ENCODE measurements at places on chromosomes 4 and X.

GRCh38 chrX:8845469-8845868, 44.3 kb upstream of the FAM9A start:
- DNase-seq: no peak

GRCh38 chrX:112646651-112647050, 33.1 kb downstream of the LHFPL1 start:
- no peak for DNase-seq

- DNase-seq: no peak
Measured at GRCh38 chr4:122508083-122508482, 51.6 kb upstream of the IL2 start.

DNA sequence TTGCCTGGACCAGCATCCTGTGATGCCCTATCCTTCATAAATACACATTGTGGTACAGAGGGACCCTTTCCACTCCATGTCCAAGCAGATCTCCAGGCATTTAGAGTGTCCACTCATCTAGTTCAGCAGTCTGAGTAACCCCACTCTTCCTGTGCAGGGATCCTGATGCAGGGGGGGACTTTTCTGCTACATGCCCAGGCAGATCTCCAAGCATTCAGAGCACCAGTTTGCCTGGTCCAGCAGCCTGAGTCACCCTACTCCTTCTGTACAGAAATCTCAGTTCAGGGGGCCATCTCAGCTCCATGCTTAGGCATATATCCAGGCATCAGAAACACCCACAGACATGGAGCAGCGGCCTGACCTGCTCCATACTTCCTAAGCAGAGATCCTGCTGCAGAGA, 1089.8 kb downstream of the FAT4 start:
- no peak for DNase-seq

DNA sequence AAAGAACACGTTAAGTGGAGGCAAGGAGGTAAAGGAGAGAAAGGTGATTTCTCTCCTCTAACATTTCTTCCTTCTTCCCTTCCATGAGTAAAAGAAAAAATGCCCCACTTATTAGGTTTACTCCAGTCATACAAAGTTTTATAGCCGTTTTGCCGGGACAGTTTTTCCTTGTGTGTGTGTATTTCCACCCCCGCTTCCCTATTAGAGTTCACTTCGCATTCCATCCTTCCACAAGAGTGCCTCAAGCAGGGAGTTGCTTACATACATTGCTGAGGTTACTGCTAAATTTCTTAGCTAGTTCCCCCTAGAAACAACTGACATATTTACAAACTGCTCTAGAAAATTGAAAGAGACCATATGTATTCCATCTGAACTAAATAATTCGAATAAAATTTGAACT, 45.2 kb upstream of the BMP15 start:
- no peak for DNase-seq

- no peak for DNase-seq
Measured at GRCh38 chr4:186172546-186172945, 18.8 kb upstream of the CYP4V2 start.

GRCh38 chr4:177108708-177109107, 201.0 kb upstream of the NEIL3 start:
- no peak for DNase-seq

- no peak for DNase-seq
Measured at GRCh38 chr4:187493661-187494060, 501.9 kb upstream of the ZFP42 start.

GRCh38 chr4:122633211-122633610, 12.3 kb upstream of the IL21 start:
- peak; percentile 19 for DNase-seq

GRCh38 chr4:8252301-8253173, 17.0 kb upstream of the HTRA3 start:
- no peak for DNase-seq

DNA sequence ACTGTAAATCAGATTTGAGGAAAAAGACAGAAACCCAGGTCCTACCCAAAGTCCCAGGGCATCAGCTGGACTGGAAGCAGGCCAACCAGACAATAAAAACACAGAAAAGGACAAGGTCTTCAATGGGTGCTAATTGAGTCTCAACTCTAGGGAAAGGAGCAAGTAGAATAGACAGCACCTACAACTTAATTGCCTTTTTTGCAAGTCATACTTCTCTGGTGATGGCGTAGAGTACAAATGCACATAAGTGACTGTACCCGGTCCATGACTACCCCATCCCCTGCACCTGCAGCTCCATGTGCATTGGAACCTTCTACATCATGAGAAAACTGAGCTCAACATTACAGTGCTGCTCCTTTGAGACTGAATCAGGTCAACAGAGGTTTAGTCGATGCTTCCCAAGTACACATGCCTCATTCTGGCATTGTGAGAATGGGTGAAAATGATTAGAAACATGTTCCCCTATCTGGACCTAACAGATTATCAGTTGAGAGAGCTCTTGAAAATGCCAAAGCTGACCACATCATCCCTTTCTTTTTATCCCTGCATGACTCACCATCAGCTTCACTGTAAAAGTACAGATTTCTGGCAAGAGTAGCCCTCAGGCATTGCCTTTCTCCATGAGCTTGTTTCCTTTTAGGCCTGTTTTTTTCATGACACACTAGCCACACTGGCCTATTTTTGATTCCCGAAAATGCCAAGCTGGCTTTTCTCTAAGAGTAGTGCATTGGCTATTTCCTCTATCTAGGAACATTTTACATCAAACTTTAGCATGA, 298.3 kb downstream of the HS3ST1 start:
- DNase-seq: no peak

DNA sequence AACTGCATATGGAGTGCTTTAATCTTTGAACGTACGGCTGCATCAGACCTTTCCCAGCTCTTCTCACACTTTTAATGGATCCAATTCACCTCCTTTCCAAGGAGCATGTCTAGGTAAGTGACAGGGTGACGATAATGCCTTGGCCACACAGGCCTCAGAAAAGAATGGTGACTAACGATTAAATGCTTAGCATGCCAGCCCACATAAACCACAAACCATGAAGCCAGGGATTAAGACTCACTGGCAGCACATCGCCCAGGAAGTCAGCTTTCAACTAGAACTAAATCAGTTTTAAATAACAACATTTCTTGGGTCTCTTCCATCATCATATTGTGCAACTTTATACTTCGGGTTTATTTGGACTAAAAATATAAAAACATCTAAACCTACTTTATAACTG, 28.7 kb downstream of the INPP4B start:
- DNase-seq: peak; percentile 16

DNA sequence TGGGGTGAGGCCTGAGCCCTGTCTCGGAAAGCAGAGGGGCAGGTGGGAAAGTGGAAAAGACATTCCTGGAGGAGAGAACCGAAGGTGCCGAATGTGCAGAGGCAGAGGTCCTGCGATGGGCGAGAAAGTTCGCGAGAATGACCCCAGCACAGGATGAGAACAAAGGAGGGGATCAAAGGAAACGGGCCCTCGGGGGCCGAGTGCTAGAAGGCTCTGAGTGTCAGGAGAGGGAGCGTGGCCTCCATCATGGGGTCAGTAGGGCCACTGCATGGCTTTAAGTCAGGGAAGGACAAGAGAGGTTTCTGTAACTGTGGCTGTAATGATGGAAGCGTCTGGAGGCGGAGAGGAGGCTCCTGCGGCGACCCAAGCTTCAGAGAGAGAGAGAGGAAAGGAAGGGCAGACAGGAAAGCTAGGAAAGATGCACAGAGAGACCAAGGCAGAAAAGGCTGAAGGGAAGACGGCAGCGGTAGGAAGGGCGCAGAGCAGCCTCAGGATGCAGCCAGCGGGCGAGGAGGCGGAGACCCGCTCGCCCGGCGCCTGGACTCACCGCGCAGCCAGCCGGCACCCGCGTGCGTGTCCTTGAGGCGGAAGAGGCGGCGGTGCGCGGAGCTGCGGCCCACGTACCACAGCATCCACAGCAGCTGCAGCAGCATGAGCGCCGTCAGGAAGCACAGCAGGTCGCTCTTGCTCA, 669 bp downstream of the OTOP1 start:
- DNase-seq: no peak

DNA sequence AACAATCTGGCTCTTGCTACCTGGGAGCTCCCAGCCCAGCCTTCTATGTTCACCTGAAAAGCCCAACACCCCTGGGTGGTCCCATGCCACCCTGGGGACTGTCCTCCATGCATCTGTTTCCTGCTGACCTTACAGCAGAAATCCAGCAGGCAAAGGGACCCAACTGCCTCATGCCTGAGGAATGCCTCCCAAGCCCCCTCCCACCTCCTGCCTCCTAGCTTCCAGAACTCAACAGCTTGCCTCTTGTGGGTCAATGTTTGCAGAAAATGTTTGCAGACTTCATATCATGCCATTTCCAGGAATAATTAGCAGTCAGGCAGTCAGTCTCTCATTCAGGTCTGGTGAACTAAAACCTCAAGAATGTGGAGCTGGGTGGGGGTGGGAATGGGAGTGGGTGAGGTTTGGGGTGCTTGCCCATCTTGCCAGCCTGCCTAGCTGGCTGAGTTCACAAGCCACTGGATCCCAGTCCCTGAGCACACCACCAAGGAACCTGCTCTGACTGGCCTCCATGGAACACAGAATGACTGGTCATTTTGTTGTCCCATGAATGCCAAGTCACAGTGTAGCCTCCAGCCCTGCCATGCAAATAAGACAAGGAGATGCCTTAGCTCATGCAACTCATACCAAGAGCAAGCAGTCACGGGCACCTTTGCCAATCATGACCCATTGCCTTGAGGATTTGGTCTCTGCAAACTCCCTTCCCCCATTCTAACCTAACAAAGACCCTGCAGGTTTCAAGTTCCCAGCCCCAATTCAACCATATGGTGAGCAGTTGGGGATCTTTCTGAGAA, 12.1 kb upstream of the PLAC1 start:
- DNase-seq: no peak

GRCh38 chr4:185587427-185588161, 52.3 kb upstream of the PDLIM3 start:
- peak; percentile 81 for DNase-seq

DNA sequence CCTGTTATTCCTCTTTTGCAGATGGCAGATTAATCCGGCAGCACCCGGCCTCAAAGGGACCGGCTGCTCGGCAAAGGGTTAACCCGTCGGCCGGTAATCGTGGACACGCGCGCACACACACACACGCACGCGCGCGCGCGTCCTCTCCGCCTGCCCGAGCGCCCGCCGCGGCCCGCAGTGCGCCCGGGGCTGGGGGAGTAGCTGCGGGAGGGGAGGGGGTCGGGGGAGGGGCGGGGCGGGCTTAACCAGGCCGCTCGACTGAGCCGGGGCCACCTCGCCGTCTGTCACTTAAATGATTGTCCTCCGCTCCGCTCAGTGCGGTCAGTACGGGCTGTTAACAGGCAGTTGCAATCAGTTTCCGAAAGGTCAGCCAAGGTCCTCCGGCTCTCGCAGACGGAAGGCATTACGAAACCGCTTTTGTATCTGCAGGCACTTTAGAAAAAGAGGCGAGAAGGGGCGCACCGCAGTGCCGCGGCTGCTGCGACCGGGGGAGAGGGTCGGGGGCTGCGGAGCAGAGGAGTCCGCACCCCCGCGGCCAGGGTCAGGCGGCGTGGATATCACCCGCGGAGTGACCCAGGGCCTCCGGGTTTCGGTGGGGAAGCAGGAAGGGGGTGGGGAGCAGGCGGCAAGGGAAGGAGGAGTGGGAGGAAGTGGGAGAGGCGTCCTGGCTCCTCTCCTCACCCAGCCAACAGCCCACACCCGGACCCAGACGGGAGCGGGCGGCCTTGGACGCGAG, 57.3 kb upstream of the BCOR start:
- DNase-seq: peak; percentile 41

GRCh38 chr4:9893329-9894108, 112.1 kb downstream of the DRD5 start:
- no peak for DNase-seq

GRCh38 chrX:53122013-53122412, 28.1 kb downstream of the KANTR start:
- no peak for DNase-seq

DNA sequence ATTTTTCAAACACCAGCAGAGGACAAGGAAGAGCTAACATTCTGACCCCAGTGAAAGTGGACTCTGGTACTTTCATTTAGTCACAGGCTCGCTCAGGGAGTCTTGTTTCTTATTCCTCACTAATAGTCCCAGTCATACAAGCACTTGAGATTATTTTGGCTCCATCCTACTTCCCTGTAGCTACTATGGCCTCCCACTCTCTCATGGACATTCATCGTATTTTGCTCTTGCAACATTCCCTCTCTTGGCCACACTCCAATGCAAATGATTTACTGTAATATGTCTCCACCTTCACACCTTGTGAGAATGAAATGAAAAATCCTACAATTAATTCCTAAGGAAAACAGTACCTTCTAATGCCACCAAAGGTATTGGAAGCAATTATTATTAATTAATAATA, 21.3 kb downstream of the PLRG1 start:
- no peak for DNase-seq

- no peak for DNase-seq
Measured at GRCh38 chr4:186146458-186146857, 42.0 kb downstream of the FAM149A start.

- DNase-seq: peak; percentile 87
Measured at GRCh38 chr4:102759831-102760644, 730 bp downstream of the MANBA start.

GRCh38 chr4:6017030-6017429, 1.2 kb downstream of the C4orf50 start:
- no peak for DNase-seq

GRCh38 chr4:89823416-89823815, 13.5 kb downstream of the SNCA start:
- no peak for DNase-seq

DNA sequence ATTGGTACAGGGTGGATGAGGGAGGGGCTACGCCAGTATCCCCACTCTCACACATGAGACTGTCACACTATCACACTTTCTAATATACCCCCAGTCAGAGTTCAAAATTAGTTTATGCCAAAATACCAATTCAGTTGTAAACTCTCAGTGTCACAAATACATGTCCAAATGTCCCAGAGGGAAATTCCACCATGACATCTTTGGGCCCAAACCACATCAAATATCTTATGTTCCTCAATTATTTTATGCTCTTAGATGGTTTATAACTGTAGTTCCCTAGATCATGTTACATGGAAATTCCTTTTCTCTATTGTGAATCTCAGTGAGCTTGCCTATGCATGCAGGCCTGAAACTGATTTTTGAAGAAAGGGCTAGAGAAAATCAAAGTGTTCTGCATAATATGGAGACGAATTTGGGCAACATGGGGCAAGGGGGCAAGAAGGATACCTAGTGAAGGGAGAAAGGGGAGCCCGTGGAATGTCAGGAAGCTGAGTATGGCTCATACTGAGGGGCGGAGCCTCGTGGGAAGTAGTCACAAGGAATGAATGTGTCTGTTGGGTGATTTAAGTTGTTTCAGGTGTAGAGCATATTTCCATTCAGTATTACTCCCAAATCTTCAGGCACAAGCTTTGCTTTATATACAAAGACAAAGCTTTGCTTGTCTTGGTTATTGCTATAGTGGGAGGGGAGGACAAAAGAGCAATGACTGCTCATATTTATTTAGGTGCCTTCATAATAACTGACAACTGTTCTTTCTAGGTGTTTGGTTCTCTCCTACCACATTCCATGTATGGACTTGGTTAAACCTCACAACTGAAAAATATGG, 40.8 kb downstream of the CLNK start:
- DNase-seq: no peak

GRCh38 chr4:41319553-41319952, 62.8 kb downstream of the UCHL1 start:
- no peak for DNase-seq

Data from CD4-positive, alpha-beta T cell treated with Interleukin-4 for 1 hour (primary cell).